M059J (cell line): ENCODE measurements at places on chromosomes 1 and 21.

GRCh38 chr1:4044967-4045366 lies 144.9 kb upstream of the C1orf174 start:
- DNase-seq = no peak

- no peak for DNase-seq
Measured at GRCh38 chr1:91600431-91601337, 100.0 kb downstream of the CDC7 start.

GRCh38 chr1:59692591-59692990 lies 122.2 kb upstream of the HOOK1 start:
- peak; percentile 72 for DNase-seq

DNA sequence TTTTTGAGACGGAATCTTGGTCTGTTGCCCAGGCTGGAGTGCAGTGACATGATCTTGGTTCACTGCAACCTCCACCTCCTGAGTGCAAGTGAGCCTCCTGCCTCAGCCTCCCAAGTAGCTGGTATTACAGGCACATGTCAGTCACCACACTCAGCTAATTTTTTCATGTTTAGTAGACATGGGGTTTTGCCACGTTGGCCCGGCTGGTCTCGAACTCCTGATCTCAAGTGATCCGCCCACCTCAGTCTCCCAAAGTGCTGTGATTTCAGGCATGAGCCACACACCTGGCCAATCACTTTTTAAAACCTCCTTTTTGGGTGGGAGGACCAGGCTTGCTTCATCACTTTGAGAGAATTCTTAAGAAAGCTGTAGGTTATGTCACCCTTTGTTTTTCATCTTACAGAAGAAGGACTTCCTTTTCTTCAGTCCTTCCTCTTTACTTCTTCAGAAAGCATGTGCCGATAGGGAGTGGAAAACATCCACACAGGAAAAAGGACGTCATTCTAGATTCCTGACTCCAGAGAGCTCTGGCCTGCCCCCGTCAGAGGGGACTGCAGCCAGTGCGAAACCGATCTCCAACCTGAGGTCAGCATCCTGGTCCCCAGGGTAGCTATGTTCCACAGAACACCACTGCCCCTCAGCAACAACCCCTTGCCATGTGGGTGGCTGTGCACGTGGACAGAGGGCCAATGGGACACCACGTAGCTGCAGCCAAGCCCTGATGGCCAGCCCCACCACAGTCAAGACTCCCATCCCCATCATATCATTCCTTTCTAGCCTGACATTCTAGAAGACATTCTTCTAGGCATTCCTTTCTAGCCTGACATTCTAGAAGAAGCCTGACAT lies 21.9 kb downstream of the NCF2 start:
- peak; percentile 17 for DNase-seq

GRCh38 chr1:35186239-35186638 lies 6.7 kb downstream of the SFPQ start:
- no peak for DNase-seq

DNA sequence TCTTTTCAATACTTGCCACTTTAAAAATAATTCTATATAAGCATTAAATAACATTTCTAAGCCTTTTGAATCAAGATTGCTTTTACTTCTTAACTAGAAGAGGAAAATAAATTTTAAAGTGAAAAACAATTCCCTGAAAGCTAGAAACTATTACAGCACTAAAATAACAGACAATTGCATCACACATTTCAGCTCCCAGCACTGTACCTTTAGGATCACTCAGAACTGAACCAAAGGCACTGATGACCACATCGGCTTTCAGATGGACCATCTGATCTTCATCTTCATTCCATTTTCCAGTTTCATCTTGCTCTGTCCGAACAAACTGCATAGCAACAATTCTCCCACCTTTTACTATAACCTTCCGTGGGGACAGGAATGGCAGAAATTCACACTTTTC lies 347.3 kb downstream of the DPYD start:
- no peak for DNase-seq

- DNase-seq = no peak
Measured at GRCh38 chr1:201739492-201740085, 89.4 kb upstream of the IPO9 start.

DNA sequence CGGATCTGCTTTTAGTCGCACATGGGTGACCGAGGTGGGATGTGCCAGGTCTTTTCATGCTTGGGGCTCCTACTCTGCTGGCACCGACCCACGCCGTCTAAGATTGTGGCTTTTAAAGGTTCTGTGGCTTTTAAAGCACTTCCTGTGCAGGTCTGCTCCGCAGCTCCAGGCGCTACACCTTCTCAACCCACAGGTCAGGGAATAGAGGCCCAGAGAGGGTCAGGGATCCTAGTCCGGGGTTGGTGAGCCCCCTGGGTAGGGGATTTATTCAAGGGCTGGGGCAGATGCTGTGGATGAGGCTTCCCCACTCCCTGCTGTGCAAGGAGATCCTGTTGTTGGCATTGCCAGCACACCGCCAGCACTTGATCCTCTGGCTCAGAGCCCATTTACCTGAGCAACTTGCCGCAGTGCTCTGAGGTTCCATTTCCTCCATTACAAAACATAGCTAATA lies 212.8 kb upstream of the RAB4A start:
- DNase-seq = no peak

- peak; percentile 23 for DNase-seq
Measured at GRCh38 chr1:97245682-97246081, 524.1 kb downstream of the PTBP2 start.

DNA sequence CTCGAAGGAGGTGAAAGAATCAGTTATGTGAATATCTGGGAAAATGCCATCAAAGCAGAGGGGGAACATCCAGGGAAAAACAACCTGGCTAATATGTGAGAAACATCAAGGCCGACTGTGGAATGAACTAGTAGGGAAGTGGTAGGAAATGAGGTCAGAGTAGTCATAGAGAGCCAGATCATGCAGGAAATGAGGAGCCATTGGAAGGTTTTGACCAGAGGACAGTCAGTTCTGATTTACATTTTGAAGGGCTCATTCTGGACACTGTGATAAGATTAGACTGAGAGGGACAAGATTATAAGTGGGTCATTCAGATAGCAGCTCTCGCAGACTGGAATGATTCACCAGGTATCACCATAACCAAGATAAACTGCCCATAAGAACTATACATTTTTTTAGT lies 63.7 kb downstream of the SYT14 start:
- peak; percentile 63 for DNase-seq

GRCh38 chr1:26078286-26079177 lies 11.1 kb upstream of the TRIM63 start:
- DNase-seq = no peak

GRCh38 chr1:52423055-52423454 lies 18.7 kb downstream of the PRPF38A start:
- DNase-seq = no peak

GRCh38 chr1:234597894-234598293 lies 12.1 kb downstream of the IRF2BP2 start:
- DNase-seq = peak; percentile 71

- no peak for DNase-seq
Measured at GRCh38 chr1:181918880-181919525, 142.5 kb downstream of the ZNF648 start.

DNA sequence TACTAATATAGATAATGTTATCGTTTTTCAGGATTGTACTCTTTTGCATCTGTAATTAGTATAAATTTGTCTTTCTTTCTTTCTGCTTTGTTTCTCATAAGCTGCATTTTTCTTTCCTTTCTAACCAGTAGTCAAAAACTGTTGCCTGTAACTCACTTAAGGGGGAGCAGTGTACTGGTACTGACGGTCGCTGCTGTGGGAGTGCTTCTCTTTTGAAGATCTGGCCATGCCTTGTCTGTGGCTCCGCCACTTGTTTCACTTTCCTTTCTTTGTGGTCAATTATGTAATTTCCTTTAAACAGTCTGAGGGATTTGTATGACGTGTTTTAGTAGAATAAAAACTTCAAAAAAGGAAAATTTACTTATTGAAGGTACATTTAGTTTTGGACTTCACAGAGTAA lies 37.0 kb downstream of the MIA3 start:
- peak; percentile 22 for DNase-seq

DNA sequence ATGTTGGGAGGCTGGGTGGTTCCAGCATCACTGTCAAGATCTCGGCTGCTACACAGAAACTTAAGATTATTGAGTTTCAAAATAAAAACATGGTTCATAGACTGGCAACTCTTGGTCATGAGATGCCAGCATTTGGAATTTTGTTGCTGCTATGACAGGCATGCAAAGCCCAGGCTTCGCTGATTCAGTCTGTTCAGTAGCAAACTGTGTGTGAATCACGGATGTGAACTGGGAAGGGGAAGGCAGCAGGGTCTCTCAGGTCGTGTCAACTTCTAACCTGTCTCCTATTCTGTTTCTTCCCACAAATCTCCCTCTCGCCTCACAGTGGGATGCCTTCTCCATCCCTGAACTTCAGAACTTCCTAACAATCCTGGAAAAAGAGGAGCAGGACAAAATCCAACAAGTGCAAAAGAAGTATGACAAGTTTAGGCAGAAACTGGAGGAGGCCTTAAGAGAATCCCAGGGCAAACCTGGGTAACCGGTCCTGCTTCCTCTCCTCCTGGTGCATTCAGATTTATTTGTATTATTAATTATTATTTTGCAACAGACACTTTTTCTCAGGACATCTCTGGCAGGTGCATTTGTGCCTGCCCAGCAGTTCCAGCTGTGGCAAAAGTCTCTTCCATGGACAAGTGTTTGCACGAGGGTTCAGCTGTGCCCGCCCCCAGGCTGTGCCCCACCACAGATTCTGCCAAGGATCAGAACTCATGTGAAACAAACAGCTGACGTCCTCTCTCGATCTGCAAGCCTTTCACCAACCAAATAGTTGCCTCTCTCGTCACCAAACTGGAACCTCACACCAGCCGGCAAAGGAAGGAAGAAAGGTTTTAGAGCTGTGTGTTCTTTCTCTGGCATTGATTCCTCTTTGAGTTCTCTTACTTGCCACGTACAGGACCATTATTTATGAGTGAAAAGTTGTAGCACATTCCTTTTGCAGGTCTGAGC lies 25.5 kb downstream of the EIF2D start:
- DNase-seq = no peak

DNA sequence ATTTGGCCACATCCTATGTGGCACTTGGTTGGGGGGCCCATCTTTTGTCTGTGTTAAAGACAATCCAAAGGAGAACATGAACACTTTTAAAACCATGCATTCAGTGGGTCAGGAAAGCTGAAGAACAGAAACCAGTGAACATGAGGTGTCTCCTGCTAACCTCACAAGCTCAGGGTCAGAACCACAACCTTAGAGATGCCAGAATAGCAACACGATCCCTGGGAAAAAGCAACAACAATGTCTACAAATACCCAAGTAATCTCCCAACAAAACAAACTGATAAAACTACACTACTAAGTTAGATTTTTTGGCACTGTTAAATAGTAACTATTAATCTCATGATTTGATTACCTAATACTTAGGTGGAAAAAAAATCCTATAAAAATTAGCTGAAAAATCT lies 34.1 kb upstream of the GNG4 start:
- no peak for DNase-seq

DNA sequence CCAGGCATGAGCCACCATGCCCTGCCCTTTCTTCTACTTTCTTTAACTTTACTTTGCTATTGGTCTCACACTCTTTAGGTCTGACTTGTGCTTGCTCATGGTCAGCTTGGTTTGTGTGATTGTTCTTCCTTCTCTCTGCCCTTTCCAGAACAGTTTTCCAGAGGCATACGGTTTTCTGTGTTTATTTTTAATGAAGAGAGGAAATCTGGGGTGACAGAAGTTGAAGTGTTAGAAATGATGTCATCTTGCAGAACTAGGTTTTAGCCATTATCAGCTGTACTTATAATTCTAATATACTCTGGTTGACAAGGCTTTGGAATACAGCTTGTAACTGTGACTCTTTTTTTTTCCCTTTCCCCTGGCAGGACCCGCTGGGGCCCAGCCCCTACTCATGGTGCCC lies 14.4 kb downstream of the AGO3 start:
- no peak for DNase-seq
